Colonic mucosa (tissue), 4 donors: ENCODE measurements at places on chromosomes 4 and X.

DNA sequence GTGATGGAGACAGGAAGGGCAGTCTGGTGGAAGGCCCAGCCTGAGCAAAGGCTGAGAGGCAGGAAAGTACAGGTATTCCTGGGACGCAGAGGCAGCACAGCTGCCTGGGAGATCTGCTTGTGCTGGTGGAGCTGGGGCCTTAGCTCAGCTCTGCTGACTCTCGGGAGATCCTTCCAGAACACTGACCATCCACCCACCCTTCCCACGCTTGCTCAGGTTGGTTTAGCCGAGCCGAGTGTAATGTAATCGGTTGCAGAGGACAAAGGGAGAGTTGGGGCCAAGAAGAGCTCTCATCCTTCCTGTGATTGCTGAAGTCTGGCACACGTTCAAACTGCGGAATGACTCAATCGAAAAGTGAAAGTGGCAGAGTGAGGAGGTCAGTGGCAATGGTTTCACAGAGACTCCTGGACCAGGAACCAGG, 43.1 kb upstream of the GPR78 start:
- no peak overlapping the region for H3K4me3 ChIP-seq
- no peaks in the 10 kb centered on the region for H3K27me3 ChIP-seq
- no peaks in the 10 kb centered on the region for H3K4me1 ChIP-seq

- no peak for DNase-seq
- H3K4me3 ChIP-seq, result no peak overlapping the region
- no peaks in the 10 kb centered on the region for H3K36me3 ChIP-seq
- H3K27me3 ChIP-seq, result no peaks in the 10 kb centered on the region
These were observed 184.2 kb upstream of the GPRIN3 start for GRCh38 chr4:89491761-89492160.

DNA sequence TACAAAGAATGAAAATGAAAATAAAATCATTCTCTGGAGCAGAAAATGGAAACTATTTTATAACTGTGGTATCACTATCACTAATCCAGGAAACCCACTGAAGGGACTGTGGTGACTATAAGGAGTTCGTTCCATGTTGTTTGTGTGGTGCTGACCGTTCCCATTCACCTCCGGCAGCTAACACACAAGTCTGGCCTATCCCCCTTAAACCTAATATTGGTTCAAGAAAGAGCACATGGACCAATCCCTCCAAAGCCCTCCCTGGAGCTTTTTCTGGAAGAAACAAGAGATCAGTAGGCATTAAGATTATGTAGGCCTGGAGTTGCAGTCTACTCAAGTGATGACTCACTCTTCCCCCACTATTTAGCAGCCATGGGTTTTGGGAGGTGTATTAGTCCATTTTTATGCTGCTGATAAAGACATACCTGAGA, 25.9 kb upstream of the FAM241A start:
- H3K4me3 ChIP-seq, result no peak overlapping the region
- DNase-seq, result no peak
- H3K36me3 ChIP-seq, result no peaks in the 10 kb centered on the region
- H3K4me1 ChIP-seq, result no peaks in the 10 kb centered on the region

- peak; percentile 61 for DNase-seq
- H3K27me3 ChIP-seq, result no peaks in the 10 kb centered on the region
- H3K36me3 ChIP-seq, result no peaks in the 10 kb centered on the region
- peak overlapping the region; percentile 98 for H3K27ac ChIP-seq
These were observed 750 bp downstream of the TMEM129 start for GRCh38 chr4:1720163-1720983.

- no peak overlapping the region for H3K4me3 ChIP-seq
- DNase-seq, result no peak
- no peaks in the 10 kb centered on the region for H3K36me3 ChIP-seq
- no peaks in the 10 kb centered on the region for H3K4me1 ChIP-seq
These were observed 116.8 kb upstream of the SHISA3 start for GRCh38 chr4:42280327-42281095.

DNA sequence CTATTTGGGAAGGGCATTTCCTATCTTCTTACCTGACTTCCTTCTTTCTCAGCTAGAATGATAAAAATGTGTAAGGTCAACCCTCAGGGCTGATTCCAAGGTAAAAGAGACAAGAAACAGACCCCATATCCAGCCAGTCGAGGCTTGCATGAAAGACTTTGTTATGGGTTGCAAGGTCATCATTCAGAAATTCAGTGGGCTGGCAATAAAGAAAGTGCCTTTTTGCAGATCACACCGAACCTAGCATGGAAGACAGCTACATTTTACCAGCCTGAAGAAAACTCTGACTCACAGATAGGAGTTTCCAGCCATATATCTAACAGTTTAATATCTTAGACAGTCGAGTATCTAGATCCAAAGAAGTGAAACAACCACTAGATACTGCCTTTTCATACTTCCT, 87.4 kb downstream of the PDGFC start:
- no peak for DNase-seq
- no peaks in the 10 kb centered on the region for H3K36me3 ChIP-seq
- no peak overlapping the region for H3K4me3 ChIP-seq
- no peaks in the 10 kb centered on the region for H3K27me3 ChIP-seq
- H3K27ac ChIP-seq, result no peak overlapping the region

- H3K4me3 ChIP-seq, result no peak overlapping the region
- no peak overlapping the region for H3K27ac ChIP-seq
- no peaks in the 10 kb centered on the region for H3K36me3 ChIP-seq
- no peak for DNase-seq
- H3K4me1 ChIP-seq, result no peaks in the 10 kb centered on the region
- no peaks in the 10 kb centered on the region for H3K27me3 ChIP-seq
These were observed 46.6 kb upstream of the HS6ST2 start for GRCh38 chrX:133005042-133005441.

- H3K4me1 ChIP-seq, result no peaks in the 10 kb centered on the region
- H3K27ac ChIP-seq, result no peak overlapping the region
- no peak overlapping the region for H3K4me3 ChIP-seq
- DNase-seq, result no peak
- H3K27me3 ChIP-seq, result no peaks in the 10 kb centered on the region
These were observed 209.0 kb downstream of the PPARGC1A start for GRCh38 chr4:23680671-23681518.

- H3K27ac ChIP-seq, result peak overlapping the region; percentile 97
- no peaks in the 10 kb centered on the region for H3K36me3 ChIP-seq
- DNase-seq, result peak; percentile 49
- no peaks in the 10 kb centered on the region for H3K27me3 ChIP-seq
These were observed 578 bp downstream of the CHIC2 start for GRCh38 chr4:54063737-54064316.
